Left renal cortex interstitium (tissue), 4 donors: ENCODE measurements at places on chromosomes 11 and 22. TPM values are rescaled to one million over a fixed set of nuclear protein-coding genes. Genes with fewer than 3 reads are reported as not detected.
A peak's percentile ranks its signal among the peaks of the same experiment; 100 is the strongest.

Gene SCYL1
- polyA plus RNA-seq, result 86.0 TPM

GRCh38 chr11:41005986-41006385, 453.5 kb downstream of the LRRC4C start:
- DNase-seq, result no peak

DNA sequence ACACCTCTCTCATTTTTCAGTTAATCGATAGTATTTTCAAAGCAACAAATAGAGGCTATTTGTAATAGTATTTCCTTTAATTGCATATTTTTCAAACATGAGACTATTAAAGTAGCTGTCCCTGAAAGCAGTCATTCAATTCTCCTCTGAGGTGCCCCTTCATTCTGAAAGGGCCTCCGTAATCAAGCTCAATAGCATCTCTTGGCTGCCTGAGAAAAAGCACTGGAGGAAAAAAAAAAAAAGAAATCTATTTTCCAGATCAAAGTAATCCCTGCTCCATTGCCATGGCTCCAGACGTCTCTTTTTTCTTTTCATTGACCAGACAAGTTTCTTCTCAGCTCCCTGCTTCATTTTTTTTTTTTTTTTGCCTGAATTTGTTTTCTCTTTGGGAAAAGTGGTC, 154.5 kb upstream of the BLID start:
- DNase-seq, result no peak

GRCh38 chr11:1005928-1006327, 30.6 kb downstream of the MUC6 start:
- DNase-seq, result no peak

DNA sequence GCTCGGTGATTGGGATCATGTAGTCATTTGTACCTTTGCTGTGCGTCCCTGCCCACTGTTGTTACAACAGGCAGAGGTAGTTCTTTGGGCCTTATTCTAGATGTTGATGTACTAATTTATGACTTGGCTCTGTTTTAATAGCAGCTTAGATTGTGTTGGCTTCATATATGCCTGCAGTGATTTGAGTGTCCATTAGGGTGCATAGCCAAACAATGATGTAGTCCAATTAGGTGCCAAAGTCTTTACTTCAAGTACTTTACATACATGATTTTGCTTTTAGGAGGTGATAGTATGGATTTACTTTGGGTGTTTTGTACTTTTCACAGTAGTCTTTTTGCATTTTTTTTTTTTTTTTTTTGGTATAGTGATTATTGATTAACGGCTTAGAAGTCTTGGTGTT, 46.4 kb downstream of the PPP6R3 start:
- no peak for DNase-seq

DNA sequence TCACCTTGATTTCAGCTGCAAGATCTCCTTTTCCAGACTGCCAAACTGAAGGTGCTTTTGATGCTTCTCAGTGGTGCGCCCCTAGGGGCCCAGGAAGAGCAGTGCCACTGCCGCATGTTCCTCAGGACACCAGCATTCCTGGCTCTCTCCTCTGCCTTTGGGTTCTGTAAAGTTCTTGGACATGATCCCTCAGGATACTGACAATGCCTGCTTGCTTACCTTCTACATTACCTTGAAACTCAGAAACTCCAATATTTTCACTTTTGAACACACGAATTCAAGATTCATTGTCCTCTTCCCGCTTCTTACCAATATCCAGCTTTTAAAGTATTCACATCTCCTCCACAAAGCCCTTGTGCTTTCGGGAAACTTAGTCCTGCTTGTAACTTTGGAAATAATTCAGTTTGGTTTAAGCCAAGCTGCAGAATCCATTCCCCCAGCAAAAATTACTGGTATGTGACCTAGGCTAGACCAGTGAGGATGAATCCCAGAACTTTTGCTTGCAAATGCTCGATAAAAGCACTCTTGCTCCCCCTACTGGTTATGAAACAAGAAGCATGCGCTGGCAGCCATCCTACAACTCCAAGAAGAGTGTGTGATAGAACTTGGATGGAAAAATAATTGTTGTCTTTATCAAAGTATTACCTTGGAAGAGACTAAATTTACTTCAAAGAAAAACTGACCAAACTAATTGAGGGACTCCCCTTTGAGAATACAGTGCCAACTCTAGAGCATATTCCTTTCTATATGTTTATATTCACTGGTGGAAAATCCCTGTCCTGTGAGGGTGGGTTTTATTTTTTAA, 16.5 kb upstream of the OR5B21 start:
- peak; percentile 41 for DNase-seq

Gene C11orf86
- polyA plus RNA-seq, result not detected

Gene C22orf15
- polyA plus RNA-seq, result 2.8 TPM

DNA sequence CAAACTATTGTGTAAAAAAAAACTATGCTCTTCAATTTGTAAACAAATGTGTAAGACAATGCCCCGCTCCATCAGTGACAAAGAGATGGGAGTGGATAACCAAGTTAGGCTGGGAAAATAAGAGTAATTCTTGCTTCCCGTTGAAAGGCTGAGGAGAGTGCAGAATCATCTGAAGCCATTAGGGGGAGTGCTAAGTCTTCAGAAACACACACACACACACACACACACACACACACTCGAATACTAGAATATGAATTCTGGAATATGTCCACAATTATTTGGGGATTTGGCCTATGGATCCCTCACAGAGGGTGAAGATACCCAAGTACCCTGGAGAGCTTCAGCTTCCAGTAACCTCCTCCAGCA, 27.8 kb upstream of the ROBO3 start:
- no peak for DNase-seq

GRCh38 chr22:36411589-36412258, 24.0 kb upstream of the MYH9 start:
- no peak for DNase-seq

Gene KCNK4
- polyA plus RNA-seq, result not detected

- DNase-seq, result no peak
These were observed at the start of gene RASD2 for GRCh38 chr22:35540595-35541253. Gene RASD2 (plus strand): TSS chr22:35540831. CDS start chr22:35546810, 5,979 bp downstream.

Gene OTOG
- 0.90 TPM for polyA plus RNA-seq

GRCh38 chr22:27087051-27087450, 429.7 kb downstream of the MIAT start:
- no peak for DNase-seq

Gene RRP7A
- polyA plus RNA-seq, result 35.8 TPM

Gene OR6A2
- 0.03 TPM for polyA plus RNA-seq

Gene CHRNA10
- 3.4 TPM for polyA plus RNA-seq

Gene APOBEC3G
- 11.1 TPM for polyA plus RNA-seq

GRCh38 chr22:37747715-37748100, 50.9 kb downstream of the TRIOBP start:
- no peak for DNase-seq

Gene PTPN5
- 1.5 TPM for polyA plus RNA-seq

DNA sequence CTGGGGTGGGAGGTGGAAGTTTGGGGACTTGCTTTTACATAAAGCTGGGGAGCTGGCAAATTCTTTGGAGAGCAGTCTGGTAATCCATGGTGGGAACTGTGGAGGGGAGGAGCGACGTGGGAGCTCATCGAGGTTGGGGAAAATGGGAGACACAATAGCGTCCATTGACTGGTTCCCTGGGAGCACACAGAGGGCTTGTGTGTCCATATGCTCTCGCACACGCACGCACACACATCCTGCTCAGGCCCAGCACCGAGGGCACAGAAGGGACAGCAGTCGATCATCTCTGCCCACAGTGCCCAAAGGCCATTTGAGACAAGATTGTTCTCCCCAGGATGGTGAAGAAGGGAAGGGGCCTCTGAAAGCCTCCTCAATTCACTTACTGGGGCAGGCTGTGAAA, 53.7 kb downstream of the FBXO7 start:
- DNase-seq, result no peak

DNA sequence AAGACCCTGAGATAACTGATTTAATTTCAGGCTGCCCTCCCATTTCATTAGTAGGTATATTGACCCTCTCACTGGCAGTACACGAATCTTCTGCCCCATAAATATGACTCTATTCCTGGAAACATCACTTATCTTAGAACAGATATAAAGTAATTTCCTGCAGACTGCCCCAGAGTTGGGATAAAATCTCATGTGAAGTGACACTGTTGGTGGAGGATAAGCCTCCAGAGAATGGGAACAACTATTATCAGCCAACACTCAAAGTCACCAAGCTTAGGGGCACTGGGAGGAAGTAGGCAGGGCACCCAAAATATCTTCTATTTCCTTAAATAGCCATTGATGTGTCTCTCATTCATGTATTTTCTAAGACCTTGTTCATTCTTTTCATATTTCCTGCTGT, 8.2 kb downstream of the OR51B5 start:
- no peak for DNase-seq

GRCh38 chr22:50310949-50311444, 3.6 kb upstream of the PLXNB2 start:
- DNase-seq, result no peak

DNA sequence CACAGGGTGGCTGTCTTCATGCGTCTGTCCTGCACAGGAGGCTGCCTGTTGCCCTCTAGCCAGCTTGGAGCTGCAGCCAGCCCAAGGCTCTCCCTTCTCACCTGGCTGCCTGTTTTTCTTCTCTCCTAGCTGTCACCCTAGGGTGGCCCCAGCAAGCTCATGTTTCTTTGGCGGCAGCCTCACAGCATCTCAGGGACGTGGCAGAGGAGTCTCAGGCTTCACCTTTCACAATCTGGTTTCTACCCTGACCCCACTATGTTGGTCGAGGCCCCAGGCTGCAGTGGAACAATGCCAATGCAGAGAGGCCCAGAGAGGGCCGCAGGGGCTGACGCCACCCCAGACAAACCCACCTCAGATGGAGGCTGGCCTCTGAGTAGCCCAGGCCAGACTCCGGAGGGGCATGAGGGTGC, 2.5 kb upstream of the CLDN5 start:
- no peak for DNase-seq
